Progenitor cell of endocrine pancreas (in vitro differentiated cells): ENCODE measurements at places on chromosomes 5 and 9. TPM values are rescaled to one million over a fixed set of nuclear protein-coding genes. Genes with fewer than 3 reads are reported as not detected.

DNA sequence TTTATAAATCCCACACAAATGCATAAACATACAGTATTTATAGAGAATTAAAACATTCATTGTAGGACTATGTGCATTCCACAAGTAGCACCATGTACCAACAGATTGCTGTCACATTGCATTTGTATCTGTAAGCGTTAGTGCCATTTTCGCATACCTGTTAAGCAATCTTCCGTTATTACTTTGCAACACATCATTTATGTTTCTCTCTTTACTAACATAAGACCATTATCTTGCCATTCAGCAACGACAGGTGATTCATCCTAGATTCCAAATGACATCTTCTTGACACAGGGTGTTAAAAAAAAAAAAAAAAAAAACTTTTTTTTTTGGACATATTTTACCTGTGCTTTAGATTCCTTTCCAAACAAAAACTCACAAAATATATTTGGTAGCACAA, 511.8 kb downstream of the ELAVL2 start:
- DNase-seq = no peak

GRCh38 chr9:93958121-93958818, 3.1 kb upstream of the BARX1 start:
- DNase-seq = no peak

DNA sequence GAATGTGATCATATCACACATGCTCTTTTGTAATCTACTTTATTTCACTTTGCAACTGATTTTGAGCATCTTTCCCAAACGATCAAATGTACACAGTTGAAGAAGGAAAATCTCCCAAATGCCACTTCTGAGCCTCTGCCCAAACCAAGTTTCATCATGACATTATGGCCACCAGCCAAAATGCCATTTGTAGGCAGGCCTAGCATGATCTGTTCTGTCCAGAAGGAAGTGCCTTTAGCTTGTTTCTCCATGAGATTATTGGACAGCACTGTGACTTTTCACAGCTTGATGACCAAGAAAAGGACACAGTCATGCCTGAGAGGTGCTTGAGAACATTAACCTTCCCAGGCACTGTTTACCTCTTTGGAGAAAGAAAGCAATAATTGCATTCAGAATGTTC, 73.2 kb upstream of the PIP5K1B start:
- no peak for DNase-seq

DNA sequence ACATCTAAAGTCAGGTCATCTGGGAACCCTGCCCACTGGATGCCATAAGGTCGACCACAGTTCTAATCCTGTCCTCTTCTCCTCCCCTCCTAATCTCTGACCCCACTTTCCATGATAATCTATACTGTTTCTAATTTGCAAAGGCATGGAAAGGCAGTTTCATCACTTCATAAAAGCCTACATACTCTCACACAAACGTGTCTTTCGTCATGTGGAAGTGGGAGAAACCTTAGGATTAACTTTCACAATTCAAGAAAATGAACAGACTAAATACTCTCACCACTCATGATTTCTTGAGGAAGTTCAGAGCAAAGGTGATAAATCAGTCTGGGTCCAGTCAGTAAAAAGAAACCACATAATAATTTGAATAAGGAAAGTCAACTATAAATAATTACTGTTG, 5.5 kb downstream of the FANCC start:
- DNase-seq = no peak

DNA sequence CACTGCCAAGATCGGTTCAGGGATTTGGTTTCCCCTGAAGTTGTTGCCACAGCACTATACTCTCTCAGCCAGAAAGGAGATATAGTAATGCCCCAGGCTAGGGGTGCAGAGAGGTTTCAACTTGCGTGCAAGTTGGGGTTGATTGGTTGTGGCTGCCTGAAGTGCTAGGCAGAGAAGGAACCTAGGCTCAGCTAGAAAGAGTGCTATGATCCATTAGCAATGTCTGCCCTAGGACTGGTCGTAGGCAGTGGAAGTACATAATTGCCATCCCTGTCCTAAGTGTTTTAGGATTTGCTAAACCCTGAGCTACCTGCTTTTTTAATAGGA, 136.6 kb upstream of the SMIM23 start:
- DNase-seq = no peak

SH2D3C gene
- total RNA-seq = 2.0 and 2.6 TPM in 2 replicates

SPATA31A3 gene
- not detected in 2 replicates for total RNA-seq

- no peak for DNase-seq
These were observed 184.4 kb upstream of the DMRT1 start for GRCh38 chr9:656926-657568.

DNA sequence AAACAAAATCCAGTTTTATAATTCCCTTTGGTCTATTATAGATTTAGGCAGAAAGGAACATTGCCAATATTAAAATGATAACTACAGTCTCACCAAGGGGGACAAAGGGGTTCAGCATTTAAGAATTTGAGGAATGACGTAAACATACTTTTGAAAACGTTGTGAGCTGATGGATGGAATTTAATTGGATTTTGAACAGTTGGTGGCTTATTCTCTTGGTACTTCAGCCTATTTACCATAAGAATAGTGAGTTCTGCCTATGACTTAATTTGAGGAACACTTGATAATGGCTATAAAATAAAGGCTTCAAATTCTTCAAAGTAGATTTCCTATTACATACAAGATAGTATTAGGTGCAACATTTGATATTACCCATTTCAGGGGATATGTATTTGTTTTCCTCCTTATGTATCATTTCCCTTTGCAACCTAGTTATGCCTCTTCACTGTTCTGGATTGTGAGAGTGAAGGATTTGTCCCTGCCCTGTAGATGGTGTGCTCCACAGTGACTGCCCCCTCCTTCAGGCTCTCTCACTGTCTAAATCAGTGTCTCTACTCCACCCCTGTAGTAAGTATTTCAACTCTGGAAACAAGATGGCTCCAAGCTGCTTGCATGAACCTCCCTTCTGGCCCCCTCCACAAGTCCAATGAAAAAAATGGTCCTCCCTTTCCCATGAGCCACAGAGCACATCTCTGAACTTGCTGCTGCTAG, 225.6 kb downstream of the ARHGEF28 start:
- no peak for DNase-seq

DNA sequence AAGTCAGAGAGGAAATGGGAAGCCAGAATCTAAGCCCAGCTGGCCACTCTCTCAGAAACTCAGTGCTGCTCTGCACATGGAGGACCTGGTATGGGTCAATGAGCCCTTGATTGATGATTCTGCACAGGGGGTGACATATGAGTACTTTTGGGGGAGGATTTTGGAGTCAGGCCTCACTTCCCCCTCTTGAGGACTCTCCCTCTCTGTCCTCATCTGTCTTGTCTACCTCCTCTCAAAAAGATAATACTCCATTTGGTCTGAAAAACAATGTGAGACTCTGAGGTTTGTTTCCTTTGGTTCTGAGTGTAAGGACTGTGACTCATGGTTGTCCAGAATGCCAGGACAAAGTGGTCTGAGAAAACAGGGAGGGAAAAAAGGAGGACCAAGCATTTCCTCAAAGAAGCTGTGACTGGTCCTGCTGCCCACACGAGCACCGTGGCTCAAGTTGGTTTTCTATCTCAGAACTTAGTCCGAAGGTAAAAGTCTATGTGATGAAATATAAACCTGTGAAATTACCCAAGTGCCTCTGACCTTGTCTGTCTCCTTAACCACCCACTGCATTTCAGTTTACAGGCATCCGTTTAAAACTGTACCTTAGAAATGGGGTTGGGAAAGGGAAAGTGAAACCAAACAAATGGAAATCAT, 11.1 kb downstream of the TTC39B start:
- DNase-seq = no peak

PCDHB14 gene
- total RNA-seq = 7.9 and 8.0 TPM in 2 replicates

GRCh38 chr9:110110154-110110553, 97.8 kb downstream of the C9orf152 start:
- no peak for DNase-seq

GRCh38 chr9:130423272-130423671, 21.5 kb upstream of the ASS1 start:
- no peak for DNase-seq

PCDHB8 gene
- total RNA-seq = 2.0 and 2.8 TPM in 2 replicates

GABRA6 gene
- not detected in 2 replicates for total RNA-seq

TMEM232 gene
- 7.1 and 8.4 TPM in 2 replicates for total RNA-seq

FAM169A gene
- 32.4 and 33.5 TPM in 2 replicates for total RNA-seq

PCSK1 gene
- total RNA-seq = 1.9 and 2.0 TPM in 2 replicates
